ENCODE measurements at places on chromosomes 4 and X. TPM values are rescaled to one million over a fixed set of nuclear protein-coding genes. Genes with fewer than 3 reads are reported as not detected.
A peak's percentile ranks its signal among the peaks of the same experiment; 100 is the strongest.

GYPB gene
- total RNA-seq, result not detected

TIMP1 gene
- 47.3 TPM for total RNA-seq

TRPC5OS gene
- total RNA-seq, result not detected

SLC49A3 gene
- 15.9 TPM for total RNA-seq

ESX1 gene
- not detected for total RNA-seq

TGIF2LX gene
- not detected for total RNA-seq

SPINK2 gene
- total RNA-seq, result 2.1 TPM

FGFBP2 gene
- 0.67 TPM for total RNA-seq

SPANXN3 gene
- not detected for total RNA-seq

DCLK2 gene
- 19.7 TPM for total RNA-seq

RTL5 gene
- 6.6 TPM for total RNA-seq

TLR10 gene
- total RNA-seq, result not detected

DNA sequence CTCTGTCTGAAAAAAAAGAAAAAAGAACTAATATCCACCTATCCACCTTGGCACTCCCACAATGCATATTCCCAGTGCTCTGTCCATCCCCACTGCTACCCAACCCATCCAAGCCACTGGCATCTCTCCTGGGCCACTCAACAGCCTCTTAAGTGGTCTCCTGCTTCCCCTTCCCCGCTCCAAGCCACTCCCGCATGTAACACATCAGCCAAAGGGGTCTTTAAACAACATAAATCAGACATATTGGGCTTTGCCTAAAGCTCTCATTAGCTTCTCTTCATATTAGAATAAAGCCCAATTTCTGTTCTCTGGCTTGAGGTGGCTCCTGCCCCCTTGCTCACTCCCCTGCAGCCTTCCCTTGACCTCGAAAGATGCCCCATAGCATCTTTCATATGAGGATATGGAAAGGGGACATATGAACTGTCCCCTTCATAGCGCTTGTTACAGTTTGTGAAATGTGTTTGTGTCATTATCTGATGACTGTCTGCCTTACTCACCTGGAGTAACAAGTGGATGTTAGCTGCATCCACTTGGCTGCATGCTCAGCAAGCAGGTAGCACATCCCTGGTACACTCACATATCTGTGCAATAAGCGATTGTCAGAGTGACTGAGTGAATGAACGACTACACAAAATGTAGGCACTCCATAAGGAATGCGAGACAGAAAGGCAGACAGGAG is 3.1 kb downstream of the BLOC1S4 start:
- H3K36me3 ChIP-seq, result no peaks in the 10 kb centered on the region
- no peak overlapping the region for H3K4me3 ChIP-seq
- H3K27ac ChIP-seq, result no peak overlapping the region
- H3K4me1 ChIP-seq, result peaks cover 7% of the 10 kb centered on the region
- no peaks in the 10 kb centered on the region for H3K27me3 ChIP-seq
- no peak for DNase-seq

DNA sequence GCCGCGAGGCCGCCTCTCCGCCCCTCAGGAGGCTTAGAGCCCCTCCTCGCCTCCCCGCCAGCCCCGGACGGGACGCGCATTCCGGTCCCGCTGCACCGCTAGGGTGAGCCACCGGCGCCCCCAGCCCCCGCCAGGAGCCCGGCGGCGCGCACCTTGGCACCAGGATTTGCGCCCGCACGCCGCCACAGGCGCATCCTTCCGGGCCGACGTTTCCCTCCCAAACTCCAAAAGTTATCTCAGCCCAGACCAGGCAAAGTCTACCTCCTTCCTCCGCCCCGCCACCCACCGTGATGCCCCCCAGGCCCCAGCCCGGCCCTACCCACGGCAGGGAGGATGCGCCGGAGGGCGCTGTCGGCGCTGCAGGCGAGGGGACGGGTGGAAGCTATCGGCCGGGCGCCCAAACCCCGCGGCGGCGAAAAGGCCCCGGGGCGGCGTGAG is 538 bp downstream of the SCML2 start:
- H3K27me3 ChIP-seq, result no peaks in the 10 kb centered on the region
- H3K4me3 ChIP-seq, result no peak overlapping the region
- H3K4me1 ChIP-seq, result no peaks in the 10 kb centered on the region
- H3K27ac ChIP-seq, result no peak overlapping the region
- DNase-seq, result peak; percentile 18

- H3K4me3 ChIP-seq, result no peak overlapping the region
- no peak for DNase-seq
- no peaks in the 10 kb centered on the region for H3K36me3 ChIP-seq
- H3K27ac ChIP-seq, result no peak overlapping the region
- no peaks in the 10 kb centered on the region for H3K27me3 ChIP-seq
- peaks cover 3% of the 10 kb centered on the region for H3K4me1 ChIP-seq
Observed at GRCh38 chr4:153564630-153565525, 98.7 kb downstream of the TMEM131L start.

DNA sequence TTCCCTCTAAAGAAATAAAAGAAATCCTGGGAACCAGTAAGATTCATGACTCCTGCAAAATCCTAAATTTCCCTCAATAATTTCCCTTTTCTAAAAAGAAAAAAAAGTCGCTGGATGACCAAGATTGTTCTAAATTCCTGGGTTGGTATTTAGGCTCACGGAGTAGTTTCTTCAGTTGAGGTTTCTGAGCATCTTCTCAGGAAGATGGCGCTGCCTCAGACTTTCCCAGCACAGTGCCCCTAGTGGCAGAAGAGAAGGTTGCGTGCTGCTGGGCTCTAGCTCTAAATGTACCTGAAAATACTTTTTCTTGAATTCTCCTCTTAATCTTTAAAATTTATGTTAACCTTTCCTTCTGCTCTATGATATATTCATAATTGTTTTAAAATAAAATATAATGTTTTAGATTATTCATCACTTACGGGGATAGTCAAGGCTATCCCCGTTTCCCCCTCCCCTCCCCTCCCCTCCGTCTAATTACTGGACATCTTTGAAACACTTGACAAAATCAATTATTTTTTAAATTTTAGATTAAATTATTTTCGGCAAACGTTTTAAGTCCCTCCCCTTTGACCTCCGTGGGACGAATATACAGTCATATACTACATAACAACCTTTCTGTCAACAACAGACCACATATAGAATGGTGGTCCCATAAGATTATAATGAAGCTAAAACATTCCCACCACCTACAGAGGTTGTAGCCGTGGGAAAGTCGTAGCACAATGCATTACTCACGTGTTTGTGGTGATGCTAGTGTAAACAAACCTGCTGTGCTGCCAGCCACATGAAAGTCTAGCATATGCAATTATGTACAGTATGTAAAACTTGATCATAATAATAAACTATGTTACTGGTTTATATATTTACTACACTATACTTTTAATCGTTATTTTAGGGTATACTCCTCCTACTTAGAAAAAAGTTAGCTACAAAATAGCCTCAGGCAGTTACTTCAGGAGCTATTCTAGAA is 41.0 kb upstream of the GATB start:
- no peak overlapping the region for H3K27ac ChIP-seq
- peak; percentile 50 for DNase-seq
- H3K36me3 ChIP-seq, result no peaks in the 10 kb centered on the region

- no peaks in the 10 kb centered on the region for H3K4me1 ChIP-seq
- no peaks in the 10 kb centered on the region for H3K36me3 ChIP-seq
- DNase-seq, result no peak
- no peak overlapping the region for H3K4me3 ChIP-seq
- no peaks in the 10 kb centered on the region for H3K27me3 ChIP-seq
Observed at GRCh38 chr4:40280586-40280985, 54.5 kb upstream of the CHRNA9 start.

DNA sequence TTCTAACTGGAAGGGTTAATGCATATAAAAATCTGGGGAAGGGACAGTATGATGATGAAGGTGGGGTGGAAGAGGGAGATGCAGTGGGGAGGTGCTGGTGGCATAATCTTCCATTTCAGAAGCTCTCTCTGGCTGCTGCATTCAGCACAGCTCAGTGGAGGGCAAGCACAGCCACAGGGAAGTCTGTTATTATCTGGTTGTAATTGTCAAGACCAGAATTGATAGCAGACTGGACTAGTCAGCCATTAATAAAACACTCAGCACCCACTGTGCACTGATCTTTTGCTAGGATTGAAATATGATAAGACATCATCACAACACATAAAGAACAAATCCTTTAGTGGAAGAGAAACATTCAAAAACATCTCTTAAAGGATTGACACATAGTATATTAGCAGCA is 414.2 kb upstream of the LCORL start:
- no peaks in the 10 kb centered on the region for H3K36me3 ChIP-seq
- no peak overlapping the region for H3K4me3 ChIP-seq
- no peak for DNase-seq
- no peak overlapping the region for H3K27ac ChIP-seq
- no peaks in the 10 kb centered on the region for H3K4me1 ChIP-seq

GRCh38 chr4:123749383-123749782 is 352.8 kb downstream of the SPRY1 start:
- no peaks in the 10 kb centered on the region for H3K4me1 ChIP-seq
- no peaks in the 10 kb centered on the region for H3K36me3 ChIP-seq
- peak; percentile 2 for DNase-seq
- H3K4me3 ChIP-seq, result no peak overlapping the region

GRCh38 chrX:76183289-76184049 is 10.6 kb downstream of the PBDC1 start:
- no peak overlapping the region for H3K4me3 ChIP-seq
- no peaks in the 10 kb centered on the region for H3K27me3 ChIP-seq
- H3K36me3 ChIP-seq, result no peaks in the 10 kb centered on the region
- no peak for DNase-seq

GRCh38 chr4:23163647-23164436 is 471.1 kb downstream of the GBA3 start:
- no peaks in the 10 kb centered on the region for H3K27me3 ChIP-seq
- DNase-seq, result no peak
- H3K27ac ChIP-seq, result no peak overlapping the region
- H3K4me1 ChIP-seq, result no peaks in the 10 kb centered on the region

DNA sequence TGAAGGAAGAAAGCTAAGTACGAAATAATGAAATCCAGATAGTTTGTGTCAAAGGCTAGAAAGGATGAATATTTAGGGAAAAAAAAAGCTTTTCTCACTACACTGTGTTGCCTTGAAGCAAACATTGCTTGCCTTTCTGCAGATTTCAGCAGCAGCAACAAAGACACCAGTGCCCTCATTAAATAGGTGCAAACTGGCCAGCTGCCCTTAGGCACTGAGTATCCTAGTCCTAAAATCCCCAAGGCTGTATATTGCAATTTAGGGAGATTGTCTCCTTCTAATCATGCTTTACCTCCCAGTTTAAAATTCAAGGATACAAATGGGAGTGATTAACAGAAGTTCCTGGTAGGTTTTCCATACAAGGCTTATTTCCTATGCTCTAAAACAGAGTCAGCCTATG is 8.6 kb upstream of the FAT4 start:
- no peak overlapping the region for H3K27ac ChIP-seq
- DNase-seq, result no peak
- H3K4me1 ChIP-seq, result no peaks in the 10 kb centered on the region

- no peaks in the 10 kb centered on the region for H3K36me3 ChIP-seq
- no peaks in the 10 kb centered on the region for H3K27me3 ChIP-seq
- no peaks in the 10 kb centered on the region for H3K4me1 ChIP-seq
- DNase-seq, result no peak
Observed at GRCh38 chr4:139873111-139873860, 207.7 kb downstream of the MGST2 start.

- H3K27ac ChIP-seq, result peak overlapping the region; percentile 80
- H3K27me3 ChIP-seq, result no peaks in the 10 kb centered on the region
- no peak overlapping the region for H3K4me3 ChIP-seq
Observed at GRCh38 chr4:73701116-73701515, 39.3 kb upstream of the CXCL8 start.

DNA sequence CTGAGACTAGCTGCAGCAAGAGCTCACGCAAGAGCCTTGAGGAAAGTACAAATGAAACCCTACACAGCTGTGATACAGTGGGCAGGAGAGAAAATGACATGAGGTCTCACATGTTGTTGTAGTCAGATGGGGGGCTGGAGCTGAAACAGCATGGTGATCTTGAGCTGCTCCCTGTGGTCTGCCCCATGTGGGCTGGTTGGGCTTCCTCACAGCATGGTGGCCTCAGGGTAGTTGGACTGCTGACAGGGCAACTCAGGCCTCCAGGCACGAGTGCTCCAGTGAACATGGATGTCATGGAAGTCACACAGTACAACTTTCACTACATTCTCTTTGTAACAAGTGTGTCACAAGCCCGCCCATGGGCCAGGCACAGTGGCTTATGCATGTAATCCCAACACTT is 3.4 kb upstream of the MAN2B2 start:
- no peaks in the 10 kb centered on the region for H3K27me3 ChIP-seq
- DNase-seq, result no peak
- H3K27ac ChIP-seq, result no peak overlapping the region
- H3K36me3 ChIP-seq, result no peaks in the 10 kb centered on the region
- H3K4me1 ChIP-seq, result peaks cover 14% of the 10 kb centered on the region

DNA sequence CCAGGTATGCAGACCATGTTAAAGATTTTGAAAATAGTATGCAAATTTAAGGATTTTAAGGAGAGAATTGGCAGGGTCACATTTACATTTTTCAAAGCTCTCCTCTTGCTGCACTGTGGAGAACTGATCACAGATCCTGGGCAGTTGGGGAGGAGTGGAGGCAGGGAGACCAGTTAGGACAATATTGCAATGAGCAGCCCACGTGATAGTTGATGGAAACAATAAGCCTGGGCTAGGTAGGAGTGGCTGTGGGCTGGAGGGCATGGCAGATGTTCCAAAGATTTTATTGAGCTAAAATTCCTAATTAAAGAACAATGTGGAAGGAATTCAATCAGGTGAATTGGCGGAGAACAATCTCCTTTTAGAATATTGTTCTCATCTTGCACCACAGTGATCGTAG is 50.6 kb downstream of the ENPEP start:
- H3K27me3 ChIP-seq, result no peaks in the 10 kb centered on the region
- H3K4me1 ChIP-seq, result no peaks in the 10 kb centered on the region
- no peak overlapping the region for H3K4me3 ChIP-seq
- no peak for DNase-seq

DNA sequence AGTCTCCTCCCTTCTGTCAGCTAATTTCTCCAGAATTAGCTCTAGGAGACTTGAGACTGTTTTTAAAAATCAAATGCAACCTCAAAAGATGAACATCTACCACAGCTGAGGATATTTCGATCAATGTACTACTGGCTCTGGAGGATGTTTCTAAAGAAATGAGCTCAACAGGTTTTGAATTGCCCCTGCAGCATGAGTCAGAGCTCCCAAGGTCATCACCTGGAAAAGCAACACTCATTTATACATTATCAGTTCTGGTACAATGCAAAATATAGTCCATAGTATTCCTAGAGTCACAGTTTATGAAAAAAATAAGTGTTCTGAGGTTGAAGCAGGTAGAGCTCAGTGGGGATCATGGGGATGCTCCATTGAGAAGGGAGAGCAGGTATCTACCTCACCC is 50.8 kb upstream of the MCF2 start:
- DNase-seq, result no peak
- H3K4me1 ChIP-seq, result no peaks in the 10 kb centered on the region
- H3K4me3 ChIP-seq, result no peak overlapping the region
- H3K36me3 ChIP-seq, result no peaks in the 10 kb centered on the region
- no peaks in the 10 kb centered on the region for H3K27me3 ChIP-seq

- H3K4me1 ChIP-seq, result no peaks in the 10 kb centered on the region
- H3K27me3 ChIP-seq, result no peaks in the 10 kb centered on the region
- DNase-seq, result no peak
- no peak overlapping the region for H3K4me3 ChIP-seq
Observed at GRCh38 chrX:38099688-38100087, 93.3 kb downstream of the SYTL5 start.

GRCh38 chrX:96684339-96685209 is at the start of gene DIAPH2:
Gene DIAPH2 (plus strand): TSS chrX:96684842.
- peak within 1 kb of the TSS; percentile 36 for H3K27ac ChIP-seq
- H3K36me3 ChIP-seq, result no peaks in the 10 kb centered on the region
- no peaks in the 10 kb centered on the region for H3K27me3 ChIP-seq
- no peaks in the 10 kb centered on the region for H3K4me1 ChIP-seq
